AG04450 (cell line): ENCODE measurements at places on chromosomes 1 and 21.

GRCh38 chr1:36217670-36218069 lies 6.6 kb upstream of the THRAP3 start:
- no peak for DNase-seq

GRCh38 chr1:100604372-100604771 lies 66.4 kb downstream of the GPR88 start:
- DNase-seq, result no peak

- DNase-seq, result no peak
Measured at GRCh38 chr21:46002841-46003574, 21.4 kb downstream of the COL6A1 start.

- DNase-seq, result peak; percentile 42
Measured at GRCh38 chr1:98325646-98326440, 335.7 kb upstream of the SNX7 start.

- no peak for DNase-seq
Measured at GRCh38 chr1:229271448-229272159, 693 bp downstream of the RAB4A start.

DNA sequence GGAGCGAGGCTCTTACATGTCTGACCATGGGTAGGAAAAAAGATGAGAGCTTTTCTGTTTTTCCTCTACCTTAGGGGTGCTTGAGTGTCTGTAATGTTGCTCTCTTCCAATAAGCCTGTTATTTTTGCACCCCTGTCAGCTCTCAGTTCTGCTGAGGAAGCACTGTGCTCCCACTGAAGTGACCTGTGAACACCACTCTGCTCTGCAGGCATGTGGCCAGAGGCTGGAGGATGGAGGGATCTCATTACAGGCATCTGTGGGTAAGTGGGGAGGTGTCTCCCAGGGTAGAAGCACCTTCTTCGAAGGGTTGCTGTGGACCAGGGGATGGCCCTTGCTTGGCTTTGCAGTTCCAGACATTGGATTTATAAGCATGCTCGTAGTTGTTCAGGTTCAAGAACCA lies 56.8 kb upstream of the RBM15 start:
- no peak for DNase-seq

DNA sequence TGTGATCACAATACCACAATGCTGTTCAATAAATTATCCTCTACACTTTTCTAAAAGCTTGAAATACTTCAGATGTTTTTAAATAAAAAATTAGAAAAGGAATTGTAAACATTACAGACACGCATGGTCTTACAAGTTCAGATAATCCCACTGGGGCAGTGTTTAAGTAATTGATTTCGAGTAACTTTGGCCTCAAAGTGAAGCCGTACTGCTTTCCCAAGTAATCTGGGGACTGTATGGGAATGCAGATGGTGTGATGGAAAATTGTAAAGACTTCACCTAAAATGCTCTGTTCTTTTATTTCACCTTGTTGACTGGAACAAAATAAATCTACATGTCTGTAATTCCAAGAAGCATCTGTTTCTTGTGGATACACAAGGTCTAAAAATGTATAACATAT lies 401.7 kb upstream of the LYPLAL1 start:
- DNase-seq, result no peak

DNA sequence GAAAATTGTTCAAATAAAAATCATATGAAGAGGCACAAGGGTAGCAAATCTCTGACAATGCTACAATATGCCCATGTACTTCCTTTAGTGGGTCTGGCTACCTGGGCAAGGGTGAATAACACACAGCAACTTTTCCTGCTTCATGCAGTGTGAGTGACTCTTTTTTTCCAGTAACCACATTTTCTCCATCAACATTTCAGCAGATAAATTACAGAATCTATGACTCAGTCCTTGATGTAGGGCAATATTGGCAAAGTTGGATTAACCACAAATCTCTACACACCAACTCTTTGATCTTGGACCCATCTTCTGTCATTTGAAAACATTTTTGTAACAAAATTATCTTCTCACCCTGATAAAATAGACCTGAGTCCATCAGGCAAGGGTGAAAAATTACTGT lies 31.7 kb downstream of the ERICH3 start:
- DNase-seq, result no peak
